Osteoblast (primary cell): ENCODE measurements at places on chromosomes 12 and 14.

- H3K27me3 ChIP-seq = no peaks in the 10 kb centered on the region
- no peaks in the 10 kb centered on the region for H3K36me3 ChIP-seq
- no peak overlapping the region for H3K4me3 ChIP-seq
- DNase-seq = no peak
These were observed 118.6 kb downstream of the FGD4 start for GRCh38 chr12:32517966-32518365.

DNA sequence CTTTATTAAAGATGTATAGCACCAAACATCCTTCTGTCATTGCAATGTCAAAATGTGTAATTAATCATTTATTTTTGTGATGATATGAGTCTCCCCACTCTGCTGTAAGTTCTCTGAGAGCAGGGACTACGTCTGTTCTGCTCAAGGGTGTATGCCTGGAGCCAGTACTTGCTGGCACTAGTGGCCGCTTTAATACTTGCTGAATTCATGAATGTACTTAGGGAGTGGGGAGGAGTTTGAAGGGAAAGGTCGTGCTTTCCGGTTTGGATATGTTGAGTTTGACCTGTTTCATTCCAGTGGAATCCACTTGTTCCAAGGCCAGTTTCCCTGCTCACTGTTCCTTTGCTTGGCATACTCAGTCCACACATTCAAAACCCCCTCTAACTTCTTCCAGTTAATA is 1.9 kb upstream of the DCAF5 start:
- H3K27ac ChIP-seq = no peak overlapping the region
- H3K27me3 ChIP-seq = peaks cover 20% of the 10 kb centered on the region
- peaks cover 22% of the 10 kb centered on the region for H3K4me1 ChIP-seq
- H3K36me3 ChIP-seq = no peaks in the 10 kb centered on the region

GRCh38 chr14:30132196-30132595 is 204.5 kb upstream of the PRKD1 start:
- H3K27ac ChIP-seq = no peak overlapping the region
- no peaks in the 10 kb centered on the region for H3K36me3 ChIP-seq
- H3K4me3 ChIP-seq = no peak overlapping the region
- H3K27me3 ChIP-seq = no peaks in the 10 kb centered on the region
- no peaks in the 10 kb centered on the region for H3K4me1 ChIP-seq

- H3K27me3 ChIP-seq = no peaks in the 10 kb centered on the region
- H3K27ac ChIP-seq = no peak overlapping the region
- no peaks in the 10 kb centered on the region for H3K4me1 ChIP-seq
- no peak overlapping the region for H3K4me3 ChIP-seq
- DNase-seq = no peak
These were observed 402.1 kb downstream of the NAV3 start for GRCh38 chr12:78232756-78233155.

GRCh38 chr12:116919706-116920485 is 9.1 kb downstream of the FBXW8 start:
- peak; percentile 10 for DNase-seq
- peaks cover 20% of the 10 kb centered on the region for H3K4me1 ChIP-seq
- no peaks in the 10 kb centered on the region for H3K27me3 ChIP-seq
- H3K36me3 ChIP-seq = peaks cover 3% of the 10 kb centered on the region
- H3K4me3 ChIP-seq = no peak overlapping the region

- H3K27ac ChIP-seq = no peak overlapping the region
- H3K4me3 ChIP-seq = no peak overlapping the region
- DNase-seq = no peak
- H3K27me3 ChIP-seq = no peaks in the 10 kb centered on the region
These were observed 406.2 kb downstream of the NOVA1 start for GRCh38 chr14:26191671-26192070.

DNA sequence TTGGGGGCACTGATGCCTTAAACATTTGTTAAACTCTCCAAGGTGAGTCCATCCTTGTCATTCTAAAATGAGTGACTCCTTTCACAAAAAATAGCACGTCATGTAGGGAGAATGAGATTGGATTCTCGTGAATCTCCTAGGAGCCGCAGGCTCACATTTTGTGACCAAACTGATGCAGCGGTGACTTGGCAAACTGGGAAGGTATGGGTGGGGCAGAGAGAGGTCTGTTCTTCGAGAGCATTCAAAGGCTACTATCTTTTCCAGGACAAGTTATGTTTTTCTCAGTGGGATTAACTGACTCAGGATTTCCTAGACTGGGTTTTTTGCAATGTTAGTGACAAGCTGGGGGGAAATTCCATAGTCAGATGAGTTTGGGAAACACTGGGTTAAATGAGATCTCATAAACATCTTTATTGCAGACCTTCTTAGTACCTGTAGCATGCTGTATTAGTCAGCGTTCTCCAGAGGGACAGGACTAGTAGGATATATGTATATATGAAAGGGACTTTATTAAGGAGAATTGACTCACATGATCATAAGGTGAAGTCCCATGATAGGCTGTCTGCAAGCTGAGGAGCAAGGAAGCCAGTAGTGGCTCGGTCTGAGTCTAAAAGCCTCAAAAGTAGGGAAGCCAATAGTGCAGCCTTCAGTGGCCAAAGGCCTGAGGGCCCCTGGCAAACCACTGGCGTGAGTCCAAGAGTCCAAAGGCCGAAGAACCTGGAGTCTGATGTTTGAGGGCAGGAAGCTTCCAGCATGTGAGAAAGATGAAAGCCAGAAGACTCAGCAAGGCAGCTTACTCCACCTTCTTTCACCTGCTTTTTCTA is 61.0 kb downstream of the FOXN4 start:
- no peaks in the 10 kb centered on the region for H3K27me3 ChIP-seq
- H3K4me3 ChIP-seq = no peak overlapping the region
- H3K27ac ChIP-seq = no peak overlapping the region
- no peaks in the 10 kb centered on the region for H3K4me1 ChIP-seq
- DNase-seq = no peak
- no peaks in the 10 kb centered on the region for H3K36me3 ChIP-seq

- no peaks in the 10 kb centered on the region for H3K4me1 ChIP-seq
- no peak for DNase-seq
- H3K27me3 ChIP-seq = no peaks in the 10 kb centered on the region
- H3K4me3 ChIP-seq = no peak overlapping the region
- no peak overlapping the region for H3K27ac ChIP-seq
- H3K36me3 ChIP-seq = no peaks in the 10 kb centered on the region
These were observed 80.9 kb downstream of the ABCD2 start for GRCh38 chr12:39538679-39539104.

- H3K36me3 ChIP-seq = no peaks in the 10 kb centered on the region
- H3K27me3 ChIP-seq = no peaks in the 10 kb centered on the region
- H3K4me1 ChIP-seq = no peaks in the 10 kb centered on the region
- H3K4me3 ChIP-seq = no peak overlapping the region
- no peak for DNase-seq
These were observed 499.4 kb downstream of the NAV3 start for GRCh38 chr12:78330131-78330530.

DNA sequence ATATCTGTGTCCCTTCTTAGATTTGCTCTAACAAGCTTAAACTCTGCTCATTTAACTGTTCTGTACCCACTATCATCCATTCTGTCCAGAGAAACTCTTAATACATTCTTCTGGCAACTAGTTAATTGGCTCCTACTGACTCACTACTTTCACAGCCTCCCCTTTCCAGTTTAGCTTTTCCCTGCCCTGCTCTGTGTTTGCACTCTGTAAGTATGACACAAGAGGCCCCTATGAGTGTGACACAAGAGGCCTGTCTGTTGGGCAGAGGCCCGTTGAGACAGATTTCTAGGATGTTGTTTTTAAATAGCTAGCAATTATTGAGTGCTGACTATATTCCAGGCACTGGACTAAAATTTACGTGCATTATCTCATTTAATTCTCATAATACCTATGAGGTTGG is 246.0 kb upstream of the DAAM1 start:
- H3K27me3 ChIP-seq = no peaks in the 10 kb centered on the region
- H3K27ac ChIP-seq = no peak overlapping the region
- peak; percentile 29 for DNase-seq
- no peak overlapping the region for H3K4me3 ChIP-seq
- H3K36me3 ChIP-seq = no peaks in the 10 kb centered on the region

DNA sequence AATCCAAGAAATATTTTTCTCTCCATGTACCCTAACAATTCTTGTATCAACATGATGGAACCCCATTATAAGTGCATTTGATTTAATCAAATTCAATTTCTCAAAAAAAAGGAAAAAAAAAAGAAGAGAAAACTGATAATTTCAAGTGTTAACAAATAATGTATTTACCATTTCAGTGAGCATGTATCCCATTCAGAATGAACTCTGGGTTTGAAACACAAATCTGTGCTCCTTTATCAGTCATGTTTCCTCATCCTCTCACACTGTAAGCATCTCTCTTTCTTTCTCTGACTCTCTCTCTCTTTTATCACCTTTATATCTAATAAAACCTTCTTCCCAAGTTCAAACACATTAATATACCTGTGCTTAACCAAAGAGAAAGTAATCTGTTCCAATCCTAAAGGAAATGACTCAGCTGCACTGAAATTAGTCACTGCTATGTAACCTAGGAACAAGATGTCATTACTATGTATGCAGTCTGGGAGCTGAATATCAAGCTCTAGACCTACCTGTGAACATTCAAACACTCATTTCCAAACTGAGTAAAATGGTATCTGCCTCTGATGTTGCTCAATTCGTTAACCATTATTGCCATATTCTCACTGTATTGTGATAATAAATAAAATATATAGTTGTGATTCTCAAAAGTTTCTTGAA is 135.0 kb upstream of the LRIG3 start:
- H3K4me1 ChIP-seq = peaks cover 5% of the 10 kb centered on the region
- H3K36me3 ChIP-seq = no peaks in the 10 kb centered on the region
- peak; percentile 41 for DNase-seq
- no peaks in the 10 kb centered on the region for H3K27me3 ChIP-seq
- peak overlapping the region; percentile 31 for H3K27ac ChIP-seq

GRCh38 chr14:72352012-72352411 is 419.8 kb downstream of the RGS6 start:
- H3K27me3 ChIP-seq = no peaks in the 10 kb centered on the region
- H3K4me3 ChIP-seq = no peak overlapping the region
- H3K27ac ChIP-seq = no peak overlapping the region
- DNase-seq = no peak

- H3K27ac ChIP-seq = peak overlapping the region; percentile 97
- peak overlapping the region; percentile 22 for H3K4me3 ChIP-seq
- peak; percentile 95 for DNase-seq
- H3K36me3 ChIP-seq = no peaks in the 10 kb centered on the region
These were observed 30.7 kb downstream of the PXN start for GRCh38 chr12:120234643-120235368.

- peaks cover 21% of the 10 kb centered on the region for H3K4me1 ChIP-seq
- no peak for DNase-seq
- H3K27me3 ChIP-seq = no peaks in the 10 kb centered on the region
These were observed 56.1 kb downstream of the BTG1 start for GRCh38 chr12:92089559-92089958.

GRCh38 chr12:71772735-71773134 is 18.1 kb downstream of the RAB21 start:
- DNase-seq = no peak
- no peak overlapping the region for H3K27ac ChIP-seq
- H3K4me1 ChIP-seq = no peaks in the 10 kb centered on the region

DNA sequence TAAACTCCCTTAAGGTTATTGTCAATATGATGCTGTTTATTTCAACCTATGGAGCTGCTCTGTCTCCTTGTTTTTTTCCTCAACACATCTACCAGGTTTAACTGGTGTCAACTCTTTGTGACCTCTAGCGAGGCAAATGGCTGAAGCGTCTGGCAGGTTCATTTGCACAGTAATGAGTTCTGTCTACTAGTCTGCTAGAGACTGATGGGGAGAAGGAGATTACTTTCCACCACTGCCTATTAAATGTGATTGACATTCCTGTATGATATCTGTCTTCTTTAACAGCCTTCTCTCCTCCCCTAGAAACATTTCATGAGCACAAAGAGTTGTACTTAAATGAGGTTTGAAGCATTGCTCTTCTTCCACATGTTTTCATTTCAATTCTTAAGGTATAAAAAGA is 253.7 kb downstream of the SLC6A15 start:
- no peaks in the 10 kb centered on the region for H3K36me3 ChIP-seq
- H3K4me3 ChIP-seq = no peak overlapping the region
- no peak for DNase-seq
- no peaks in the 10 kb centered on the region for H3K27me3 ChIP-seq
- no peaks in the 10 kb centered on the region for H3K4me1 ChIP-seq

GRCh38 chr12:116687888-116688287 is 50.0 kb downstream of the SPRING1 start:
- no peak overlapping the region for H3K4me3 ChIP-seq
- no peaks in the 10 kb centered on the region for H3K36me3 ChIP-seq
- peak; percentile 39 for DNase-seq
- H3K4me1 ChIP-seq = no peaks in the 10 kb centered on the region
- H3K27ac ChIP-seq = no peak overlapping the region

DNA sequence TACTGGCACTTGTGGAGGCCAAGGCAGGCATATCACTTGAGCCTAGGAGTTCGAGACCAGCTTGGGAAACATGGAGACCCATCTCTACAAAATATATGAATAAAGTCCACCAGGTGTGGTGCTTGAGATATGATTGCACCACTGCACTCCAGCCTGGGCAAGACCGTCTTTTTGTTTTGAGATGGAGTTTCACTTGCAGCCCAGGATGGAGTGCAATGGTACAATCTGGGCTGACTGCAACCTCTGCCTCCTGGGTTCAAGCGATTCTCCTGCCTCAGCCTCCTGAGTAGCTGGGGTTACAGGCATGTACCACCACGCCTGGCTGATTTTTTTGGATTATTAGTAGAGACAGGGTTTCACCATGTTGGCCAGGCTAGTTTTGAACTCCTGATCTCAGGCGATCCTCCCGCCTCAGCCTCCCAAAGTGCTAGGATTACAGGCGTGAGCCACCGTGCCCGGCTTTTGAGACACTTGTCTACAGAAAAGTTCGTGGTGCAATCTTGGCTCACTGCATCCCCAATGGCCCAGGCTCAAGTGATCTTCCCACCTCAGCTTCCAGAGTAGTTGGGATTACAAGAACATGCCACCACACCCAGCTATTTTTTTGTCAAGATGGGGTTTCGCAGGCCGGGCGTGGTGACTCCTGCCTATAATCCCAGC is 16.3 kb upstream of the ATP5F1B start:
- no peaks in the 10 kb centered on the region for H3K27me3 ChIP-seq
- DNase-seq = no peak
- H3K27ac ChIP-seq = no peak overlapping the region
- H3K36me3 ChIP-seq = peaks cover 35% of the 10 kb centered on the region
- no peak overlapping the region for H3K4me3 ChIP-seq

DNA sequence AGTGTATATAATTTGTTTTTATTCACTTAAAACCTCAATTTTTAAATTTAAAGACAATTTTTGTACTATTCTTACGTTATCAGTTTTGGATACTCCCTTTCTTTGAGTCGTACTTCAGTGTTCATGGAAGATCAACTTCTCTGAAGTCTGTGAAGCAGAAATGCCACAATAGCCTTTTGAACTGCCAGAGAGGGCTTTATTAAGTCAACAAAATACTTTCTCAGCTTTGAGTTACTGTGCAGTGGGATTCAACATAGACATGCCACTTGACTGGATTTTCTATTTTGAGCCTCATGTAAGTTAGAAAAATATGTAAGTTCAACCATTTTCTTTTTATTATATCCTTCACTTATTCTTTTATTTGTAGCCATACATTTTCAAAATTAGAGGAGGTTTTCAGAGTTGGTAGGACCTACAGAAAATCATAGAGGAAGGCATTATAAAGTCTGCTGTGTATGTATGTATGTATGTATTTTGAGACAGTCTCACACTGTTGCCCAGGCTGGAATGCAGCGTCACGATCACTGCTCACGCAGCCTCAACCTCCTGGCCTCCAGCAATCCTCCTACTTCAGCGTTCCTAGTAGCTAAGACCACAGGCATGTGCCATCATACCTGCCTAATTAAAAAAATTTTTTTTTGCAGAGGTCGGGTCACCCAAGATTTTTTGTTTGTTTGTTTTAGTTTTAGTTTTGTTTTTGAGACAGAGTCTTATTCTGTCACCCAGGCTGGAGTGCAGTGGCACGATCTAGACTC is 31.3 kb upstream of the BCAT1 start:
- no peaks in the 10 kb centered on the region for H3K36me3 ChIP-seq
- H3K4me1 ChIP-seq = no peaks in the 10 kb centered on the region
- no peak overlapping the region for H3K4me3 ChIP-seq
- no peak overlapping the region for H3K27ac ChIP-seq
